Naive B cell (primary cell): ENCODE measurements at places on chromosomes 3 and 15.

DNA sequence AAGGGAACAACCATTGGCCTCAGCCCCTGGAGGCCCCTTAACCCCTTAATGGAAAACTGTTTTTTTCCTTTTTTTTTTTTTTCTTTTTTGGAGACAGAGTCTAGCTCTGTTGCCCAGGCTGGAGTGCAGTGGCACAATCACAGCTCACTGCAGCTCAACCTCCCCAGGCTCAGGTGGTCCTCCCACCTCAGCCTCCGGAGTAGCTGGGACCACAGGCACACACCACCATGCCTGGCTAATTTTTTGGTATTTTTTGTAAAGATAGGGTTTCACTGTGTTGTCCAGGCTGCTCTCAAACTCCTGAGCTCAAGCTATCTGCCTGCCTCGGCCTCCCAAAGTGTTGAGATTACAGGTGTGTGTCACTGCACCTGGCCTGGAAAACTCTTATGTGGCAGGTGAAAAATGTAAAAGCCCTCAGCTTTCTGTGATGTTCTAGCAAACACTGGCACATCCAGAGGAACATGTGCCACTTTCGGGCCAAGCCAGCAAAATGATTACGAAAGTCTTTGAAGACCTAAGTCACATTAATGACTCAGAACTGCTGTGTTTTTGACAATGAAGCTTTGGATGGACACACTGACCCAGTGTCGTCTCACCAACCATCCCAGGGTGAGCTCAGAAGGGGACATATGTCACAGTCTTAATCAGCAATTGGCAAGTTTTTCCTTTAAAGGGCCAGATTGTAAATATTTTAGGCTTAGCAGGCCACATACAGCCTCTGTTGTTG lies 189.3 kb upstream of the TPM1 start:
- H3K27ac ChIP-seq = no peak overlapping the region
- no peaks in the 10 kb centered on the region for H3K36me3 ChIP-seq
- peaks cover 17% of the 10 kb centered on the region for H3K27me3 ChIP-seq
- DNase-seq = no peak
- H3K4me3 ChIP-seq = no peak overlapping the region
- H3K4me1 ChIP-seq = no peaks in the 10 kb centered on the region

DNA sequence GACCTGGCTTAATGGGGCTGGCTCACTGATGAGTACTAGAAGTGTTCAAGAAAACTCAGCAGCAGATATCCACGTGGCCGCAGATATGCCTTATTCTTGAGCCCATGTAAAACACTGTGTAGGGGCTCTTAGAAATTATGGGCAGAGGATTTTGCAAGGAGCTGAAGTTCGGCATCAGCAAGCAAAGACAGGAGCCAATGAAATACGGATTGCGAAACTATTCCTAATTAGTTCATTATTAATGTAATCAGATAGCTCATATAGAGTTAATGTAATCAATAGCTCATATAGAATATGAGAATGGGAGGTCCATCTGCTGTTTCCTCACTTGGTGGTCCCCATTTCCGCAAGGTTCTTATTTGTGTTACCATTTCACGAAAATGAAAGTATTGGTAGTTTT lies 9.0 kb upstream of the GSK3B start:
- H3K4me3 ChIP-seq = no peak overlapping the region
- no peaks in the 10 kb centered on the region for H3K36me3 ChIP-seq
- H3K27ac ChIP-seq = no peak overlapping the region
- H3K4me1 ChIP-seq = peaks cover 8% of the 10 kb centered on the region
- no peaks in the 10 kb centered on the region for H3K27me3 ChIP-seq
- no peak for DNase-seq

GRCh38 chr15:72971766-72972165 lies 80.5 kb upstream of the NEO1 start:
- no peaks in the 10 kb centered on the region for H3K36me3 ChIP-seq
- no peaks in the 10 kb centered on the region for H3K4me1 ChIP-seq
- peaks cover 12% of the 10 kb centered on the region for H3K27me3 ChIP-seq
- H3K4me3 ChIP-seq = no peak overlapping the region

DNA sequence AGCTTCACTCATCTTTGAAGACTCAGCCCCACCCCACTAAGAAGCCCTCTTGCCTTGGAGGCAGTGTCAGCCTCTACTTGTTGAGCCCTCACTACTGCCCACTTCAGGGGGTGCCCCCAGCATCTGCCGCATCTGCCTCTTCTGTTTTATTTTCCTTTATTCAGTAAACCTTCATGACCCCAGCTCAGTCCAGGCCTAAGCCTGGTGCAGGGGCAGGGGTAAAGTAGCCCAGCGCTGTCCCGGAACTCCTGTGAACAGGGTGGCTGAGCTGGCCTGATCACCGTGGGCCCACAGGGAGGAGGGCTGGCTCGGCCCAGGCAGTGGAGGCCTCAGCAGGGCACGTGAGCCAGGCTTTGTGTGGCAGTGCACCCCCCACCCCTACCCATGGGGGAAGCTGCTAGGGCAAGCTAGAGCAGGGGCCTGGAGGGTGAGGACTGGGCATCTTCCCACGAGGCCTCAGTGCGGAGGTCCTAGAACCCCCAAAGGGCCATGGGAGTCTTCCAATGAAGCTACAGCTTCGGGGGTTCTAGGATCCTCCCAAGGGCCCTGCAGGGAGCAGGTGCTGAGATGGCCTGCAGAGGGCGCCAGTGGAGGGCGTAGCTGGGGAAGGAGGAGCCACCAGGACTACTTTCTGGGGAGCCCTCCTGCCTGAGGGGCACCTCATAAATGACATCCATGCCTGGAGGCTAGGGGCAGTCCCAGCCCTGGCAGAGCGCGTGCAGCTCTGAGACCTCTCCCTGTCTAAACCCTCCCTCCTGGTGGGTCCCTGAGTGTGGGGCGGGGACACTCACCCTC lies 36.0 kb downstream of the TSPAN3 start:
- H3K4me1 ChIP-seq = peaks cover 43% of the 10 kb centered on the region
- no peak overlapping the region for H3K4me3 ChIP-seq
- H3K36me3 ChIP-seq = no peaks in the 10 kb centered on the region
- no peaks in the 10 kb centered on the region for H3K27me3 ChIP-seq
- H3K27ac ChIP-seq = peak overlapping the region; percentile 78
- DNase-seq = peak; percentile 40

DNA sequence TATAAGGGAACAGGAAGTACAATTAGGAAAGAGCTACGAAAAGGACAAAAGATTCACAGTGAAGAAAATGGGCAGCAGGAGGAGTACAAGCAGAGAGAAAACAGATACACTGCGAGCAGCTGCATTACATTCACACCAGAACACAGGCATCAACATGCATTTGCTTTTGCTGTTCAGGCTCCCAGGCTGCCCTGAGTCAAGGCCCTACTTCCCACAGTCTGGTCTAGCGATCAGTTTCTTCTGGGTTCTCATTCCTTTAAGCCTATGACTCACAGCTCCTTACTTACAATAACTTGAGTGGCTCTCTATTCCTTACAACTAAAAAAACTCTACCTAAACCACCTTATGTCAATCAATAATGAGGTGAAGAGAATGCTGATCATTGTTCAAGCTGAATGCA lies 24.5 kb upstream of the ZNF445 start:
- H3K4me3 ChIP-seq = no peak overlapping the region
- no peaks in the 10 kb centered on the region for H3K27me3 ChIP-seq
- H3K36me3 ChIP-seq = peaks cover 63% of the 10 kb centered on the region

GRCh38 chr3:12588039-12589009 lies 31.4 kb downstream of the MKRN2 start:
- no peak overlapping the region for H3K4me3 ChIP-seq
- H3K27me3 ChIP-seq = no peaks in the 10 kb centered on the region
- H3K36me3 ChIP-seq = peaks cover 19% of the 10 kb centered on the region
- peaks cover 27% of the 10 kb centered on the region for H3K4me1 ChIP-seq

DNA sequence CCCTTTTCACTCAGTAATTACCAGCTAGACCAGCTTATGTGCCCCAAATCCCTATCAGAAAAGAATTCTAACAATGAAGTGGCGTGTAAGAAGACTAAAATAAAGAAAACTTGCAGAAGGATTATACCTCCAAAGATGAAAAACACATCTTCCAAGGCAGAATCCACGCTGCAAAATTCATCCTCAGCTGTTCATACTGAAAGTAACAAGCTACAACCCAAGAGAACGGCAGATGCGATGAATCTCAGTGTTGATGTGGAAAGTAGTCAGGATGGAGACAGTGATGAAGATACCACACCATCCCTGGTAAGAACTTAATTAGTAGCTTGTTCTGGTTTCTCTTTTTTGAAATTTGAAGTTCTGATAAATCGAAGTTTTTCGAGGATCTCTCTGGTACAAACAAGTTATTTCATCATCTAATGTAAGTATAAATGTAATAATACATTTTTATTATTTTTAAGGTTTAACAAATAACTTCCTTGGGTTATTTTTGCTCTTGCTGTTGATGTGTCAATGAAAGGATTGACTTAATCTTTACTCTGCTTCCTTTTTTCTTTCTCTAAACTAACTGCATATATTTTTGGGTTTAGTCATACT lies 1.4 kb downstream of the WDR76 start:
- H3K27me3 ChIP-seq = no peaks in the 10 kb centered on the region
- H3K4me3 ChIP-seq = peak overlapping the region; percentile 87
- DNase-seq = no peak
- no peaks in the 10 kb centered on the region for H3K36me3 ChIP-seq
- peaks cover 44% of the 10 kb centered on the region for H3K4me1 ChIP-seq

GRCh38 chr15:33592864-33593263 lies 282.1 kb downstream of the RYR3 start:
- H3K27me3 ChIP-seq = peaks cover 4% of the 10 kb centered on the region
- H3K27ac ChIP-seq = no peak overlapping the region
- H3K36me3 ChIP-seq = no peaks in the 10 kb centered on the region
- no peak overlapping the region for H3K4me3 ChIP-seq

DNA sequence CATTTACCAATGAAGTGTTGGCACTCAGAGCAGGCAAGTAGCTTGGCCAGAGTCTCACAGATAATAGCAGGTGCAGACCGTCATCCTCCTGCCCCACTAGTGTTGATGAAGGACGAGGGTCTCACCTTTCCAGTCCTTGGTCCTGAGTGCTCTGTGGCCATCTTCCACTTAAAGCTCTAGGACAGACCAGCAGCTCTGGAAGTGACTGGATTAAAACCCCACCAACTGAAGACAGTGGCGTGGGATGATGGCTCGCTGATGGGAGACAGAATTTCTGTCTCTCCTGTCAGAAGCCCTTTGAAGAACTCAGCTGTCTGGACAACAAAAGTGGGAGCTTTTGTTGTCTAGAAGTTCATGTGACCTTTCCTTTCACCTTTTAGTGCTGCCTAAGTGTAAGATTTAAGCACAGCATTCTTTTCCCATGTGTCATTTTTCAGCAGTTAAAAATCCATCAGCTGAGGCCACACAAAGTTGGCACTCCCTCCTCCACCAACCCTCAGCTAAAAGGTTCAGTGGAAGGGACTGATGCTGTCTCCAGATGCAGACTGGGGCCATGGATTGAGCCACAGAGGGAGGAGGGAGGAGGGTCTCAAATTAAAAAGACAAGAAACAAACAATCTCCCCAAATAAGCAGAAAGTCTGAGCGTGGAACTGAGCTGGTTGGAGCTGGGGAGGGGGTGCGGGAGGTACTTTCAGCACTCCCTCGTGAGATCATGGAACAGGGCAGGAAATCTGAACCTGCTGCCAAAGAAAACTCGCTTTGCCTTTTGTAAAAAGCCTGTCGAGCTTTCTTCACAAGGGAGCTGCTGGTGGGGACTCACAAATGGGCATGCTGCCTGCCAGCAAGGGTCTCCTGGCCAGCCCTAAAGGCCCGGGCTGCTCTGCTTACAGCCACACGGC lies 148.5 kb upstream of the CTDSPL start:
- no peak overlapping the region for H3K4me3 ChIP-seq
- no peak for DNase-seq

DNA sequence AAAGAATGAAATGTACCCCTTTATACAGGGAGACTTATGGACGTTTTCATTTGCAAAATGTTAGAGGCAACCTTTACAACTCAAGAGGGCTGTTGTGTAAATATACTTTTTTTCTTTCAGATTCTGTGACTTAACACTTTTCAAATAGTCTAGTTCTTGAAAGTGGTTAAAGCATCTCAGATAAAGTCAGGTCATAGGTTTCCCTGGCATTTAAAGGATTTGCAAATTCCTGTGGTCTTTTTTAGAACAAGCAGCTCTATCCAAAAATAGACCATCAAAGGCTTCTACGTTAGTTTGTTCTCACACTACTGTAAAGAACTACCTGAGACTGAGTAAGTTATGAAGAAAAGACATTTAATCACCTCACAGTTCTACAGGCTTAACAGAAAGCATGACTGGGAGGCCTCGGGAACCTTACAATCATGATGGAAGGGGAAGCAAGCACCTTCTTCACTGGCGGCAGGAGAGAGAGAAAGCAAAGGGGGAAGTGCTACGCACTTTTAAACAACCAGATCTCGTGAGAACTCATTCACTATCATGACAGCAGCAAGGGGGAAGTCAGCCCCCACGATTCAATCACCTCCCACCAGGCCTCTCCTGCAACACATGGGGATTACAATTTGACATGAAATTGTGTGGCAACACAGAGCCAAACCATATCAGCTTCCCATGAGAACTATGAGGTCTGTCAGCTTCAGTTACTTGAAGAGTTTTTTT lies 23.3 kb upstream of the GABRR3 start:
- no peak for DNase-seq
- no peaks in the 10 kb centered on the region for H3K4me1 ChIP-seq
- peaks cover 16% of the 10 kb centered on the region for H3K27me3 ChIP-seq
- no peak overlapping the region for H3K4me3 ChIP-seq
- H3K27ac ChIP-seq = peak overlapping the region; percentile 46
- H3K36me3 ChIP-seq = no peaks in the 10 kb centered on the region

DNA sequence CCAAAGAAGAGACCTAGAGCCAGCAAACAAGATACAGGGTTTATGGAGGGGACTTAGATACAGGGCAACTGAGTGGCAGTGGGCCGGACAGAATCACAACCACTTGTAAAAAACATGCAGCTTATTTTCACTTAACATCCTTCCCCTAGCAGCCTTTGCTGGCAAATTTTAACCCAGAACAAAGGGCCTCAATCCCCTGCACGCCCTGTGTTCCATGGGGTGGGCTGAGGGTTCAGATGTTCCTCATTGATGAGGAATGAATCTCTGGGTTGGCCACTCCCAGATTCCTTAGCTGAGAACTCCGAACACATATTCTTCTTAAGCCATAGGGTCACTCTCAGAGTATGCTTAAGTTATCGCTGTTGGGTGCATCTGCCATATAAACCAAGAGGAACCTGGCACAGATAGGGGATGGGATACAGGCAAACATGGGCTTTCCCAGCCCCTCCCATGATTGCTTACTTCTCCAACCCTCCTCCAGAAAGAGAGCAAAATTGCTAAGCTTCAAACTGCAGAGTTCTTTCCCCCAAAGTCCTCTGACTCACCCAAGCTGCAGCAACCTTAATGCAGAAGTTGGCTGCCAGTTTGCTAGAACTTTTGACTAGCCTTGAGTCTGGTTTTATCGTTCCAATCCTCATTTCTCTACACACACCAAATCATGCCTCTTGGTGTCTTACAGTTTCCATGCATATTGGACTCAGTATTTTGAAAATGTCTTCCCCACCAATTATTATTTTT lies 146.9 kb downstream of the CD47 start:
- no peak overlapping the region for H3K4me3 ChIP-seq
- DNase-seq = no peak
- H3K4me1 ChIP-seq = no peaks in the 10 kb centered on the region
- no peaks in the 10 kb centered on the region for H3K36me3 ChIP-seq
- no peaks in the 10 kb centered on the region for H3K27me3 ChIP-seq

DNA sequence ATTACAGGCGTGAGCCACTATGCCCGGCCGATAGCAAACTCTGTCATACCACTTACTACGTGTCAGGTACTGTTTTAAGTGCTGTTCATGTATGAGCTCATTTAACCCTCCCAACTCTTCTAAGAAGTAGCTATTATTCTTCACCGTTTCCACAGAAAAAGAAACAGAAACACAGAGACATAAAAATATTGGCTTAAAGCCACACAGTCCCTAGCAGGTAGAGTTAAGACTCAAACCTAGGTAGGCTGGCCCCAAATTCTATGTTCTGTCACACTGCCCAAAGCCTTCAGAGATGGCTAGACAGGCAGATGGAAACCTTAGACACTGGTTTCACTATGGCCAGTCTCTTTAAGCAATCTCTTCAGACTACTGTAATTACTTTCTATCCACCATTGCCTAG lies 149.8 kb upstream of the KCNMB2 start:
- H3K4me3 ChIP-seq = no peak overlapping the region
- no peak overlapping the region for H3K27ac ChIP-seq
- DNase-seq = no peak
